ENCODE measurements at places on chromosomes 2 and 18. TPM values are rescaled to one million over a fixed set of nuclear protein-coding genes. Genes with fewer than 3 reads are reported as not detected.

TXNDC2 gene
- 0.10 TPM for total RNA-seq

CCDC68 gene
- 0.29 TPM for total RNA-seq

NEB gene
- under 0.01 TPM for total RNA-seq

RNF125 gene
- total RNA-seq, result 1.6 TPM

PID1 gene
- 15.9 TPM for total RNA-seq

SDC1 gene
- 28.8 TPM for total RNA-seq

CHRNG gene
- total RNA-seq, result not detected

FAM168B gene
- 63.1 TPM for total RNA-seq

SPATA3 gene
- total RNA-seq, result not detected

Data from RPMI7951 (cell line).